Karpas-422 (cell line): ENCODE measurements at places on chromosomes 3 and 15. TPM values are rescaled to one million over a fixed set of nuclear protein-coding genes. Genes with fewer than 3 reads are reported as not detected.

Gene RTP4
- 1.8 and 3.4 TPM in 2 replicates for total RNA-seq

Gene TGM4
- not detected in 2 replicates for total RNA-seq

Gene AMOTL2
- total RNA-seq, result not detected in 2 replicates

Gene VGLL4
- total RNA-seq, result 125 and 152 TPM in 2 replicates

Gene AGBL1
- total RNA-seq, result not detected in 2 replicates

Gene EXD1
- not detected in 2 replicates for total RNA-seq

Gene APH1B
- total RNA-seq, result 21.4 and 34.8 TPM in 2 replicates

Gene TMC3
- not detected in 2 replicates for total RNA-seq

Gene SCG5
- total RNA-seq, result 0.83 and 1.8 TPM in 2 replicates

Gene THAP10
- not detected in 2 replicates for total RNA-seq

Gene PIERCE2
- total RNA-seq, result 6.9 and 12.4 TPM in 2 replicates

Gene ZPLD1
- total RNA-seq, result not detected in 2 replicates

Gene GALNT15
- total RNA-seq, result not detected in 2 replicates

Gene TLR9
- 7.4 and 26.5 TPM in 2 replicates for total RNA-seq

Gene MKRN3
- total RNA-seq, result 10.5 and 17.2 TPM in 2 replicates

DNA sequence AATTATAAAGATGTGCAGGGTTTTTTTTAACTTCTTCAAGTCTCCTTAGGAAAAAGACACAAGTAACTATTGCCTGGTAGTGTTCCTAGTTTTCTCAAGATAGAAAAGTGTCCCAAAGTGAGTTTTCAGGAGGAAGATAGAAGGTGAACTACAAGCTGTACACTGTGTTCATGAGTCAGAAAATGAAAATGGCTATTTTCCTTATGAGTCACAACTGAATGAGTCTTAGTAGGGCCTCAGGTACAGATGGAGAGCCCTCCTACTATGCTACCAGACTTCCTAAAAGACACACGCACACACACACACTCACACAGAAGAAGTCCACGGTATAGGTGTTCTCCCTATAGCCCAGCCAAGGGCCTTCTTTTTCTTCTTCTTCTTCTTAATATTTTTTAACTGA lies 3.1 kb downstream of the MYO1E start:
- DNase-seq, result no peak

DNA sequence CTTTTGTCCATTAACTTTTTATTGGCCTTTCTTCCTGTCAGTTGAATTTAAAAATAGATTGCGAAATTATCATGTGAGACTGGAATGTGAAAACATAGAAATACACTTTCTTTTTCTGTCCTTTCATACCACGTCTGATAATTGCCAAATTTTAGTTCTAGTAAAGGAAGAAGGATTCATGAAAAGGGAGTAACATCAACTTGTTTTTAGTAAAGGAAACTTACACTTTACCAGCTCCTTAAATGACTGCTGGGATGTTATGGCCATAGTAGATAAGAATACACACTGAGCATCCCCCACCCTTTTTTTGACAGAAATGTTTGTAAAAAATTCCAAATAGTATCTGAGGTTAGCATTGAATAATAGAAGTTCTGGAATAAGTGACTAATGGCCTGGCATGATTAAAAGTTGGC lies 137.9 kb downstream of the NEO1 start:
- no peak for DNase-seq

DNA sequence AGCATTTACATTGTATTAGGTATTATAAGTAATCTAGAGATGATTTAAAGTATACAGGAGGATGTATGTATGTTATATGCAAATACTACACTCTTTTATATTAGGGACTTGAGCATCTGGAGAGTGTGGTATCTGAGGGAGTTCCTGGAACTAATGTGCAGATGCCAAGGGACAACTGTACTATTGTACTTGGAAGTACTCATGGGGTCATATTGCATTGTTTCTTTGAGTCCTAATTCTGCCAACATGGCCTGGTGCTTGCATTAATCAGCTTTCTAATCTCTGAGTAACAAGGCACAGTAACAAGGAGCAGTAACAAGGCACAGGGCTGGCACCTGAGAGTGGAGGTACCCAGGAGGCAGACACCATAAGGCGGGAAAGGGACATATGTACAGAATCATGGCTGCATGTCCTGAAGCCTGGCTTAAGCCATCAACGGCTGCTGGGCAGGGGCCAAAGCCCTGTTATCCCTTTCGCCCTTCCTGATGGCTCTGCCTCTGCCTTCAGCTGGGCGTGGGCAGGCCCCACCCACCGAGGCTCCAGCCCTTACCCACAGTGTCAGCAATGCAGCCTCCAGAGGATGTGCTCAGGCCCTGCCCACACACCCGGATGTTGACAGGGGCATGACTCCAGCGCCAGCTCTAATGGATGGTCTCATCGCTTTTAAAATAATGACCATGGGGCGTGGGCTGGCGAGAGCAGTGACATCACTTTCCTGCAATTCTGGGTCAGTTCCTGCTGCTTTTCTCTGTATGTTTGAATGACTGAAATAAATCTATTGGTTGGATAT lies 22.9 kb downstream of the CEMIP start:
- DNase-seq, result no peak

DNA sequence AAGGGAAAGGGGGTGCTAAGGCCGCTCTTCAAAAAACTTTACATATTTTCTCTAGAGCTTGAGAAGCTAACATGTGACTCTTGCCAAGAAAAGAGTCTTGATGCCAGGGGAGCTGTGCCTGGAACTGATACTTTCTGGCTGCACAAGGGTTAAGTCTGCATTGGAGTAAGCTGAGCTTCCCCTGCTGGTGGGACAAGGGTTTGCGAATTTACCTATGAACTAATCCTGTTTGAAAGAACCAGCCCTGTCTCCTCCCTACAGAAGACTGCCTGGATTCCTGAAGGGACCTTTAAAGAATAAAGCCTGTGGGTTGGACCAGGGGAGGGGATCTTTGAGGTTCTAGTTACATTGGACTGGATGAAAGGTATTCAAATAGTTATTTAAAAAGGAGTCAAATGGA lies 58.3 kb upstream of the EPHA3 start:
- no peak for DNase-seq

GRCh38 chr3:94862703-94863102 lies 799.8 kb downstream of the NSUN3 start:
- peak; percentile 68 for DNase-seq

DNA sequence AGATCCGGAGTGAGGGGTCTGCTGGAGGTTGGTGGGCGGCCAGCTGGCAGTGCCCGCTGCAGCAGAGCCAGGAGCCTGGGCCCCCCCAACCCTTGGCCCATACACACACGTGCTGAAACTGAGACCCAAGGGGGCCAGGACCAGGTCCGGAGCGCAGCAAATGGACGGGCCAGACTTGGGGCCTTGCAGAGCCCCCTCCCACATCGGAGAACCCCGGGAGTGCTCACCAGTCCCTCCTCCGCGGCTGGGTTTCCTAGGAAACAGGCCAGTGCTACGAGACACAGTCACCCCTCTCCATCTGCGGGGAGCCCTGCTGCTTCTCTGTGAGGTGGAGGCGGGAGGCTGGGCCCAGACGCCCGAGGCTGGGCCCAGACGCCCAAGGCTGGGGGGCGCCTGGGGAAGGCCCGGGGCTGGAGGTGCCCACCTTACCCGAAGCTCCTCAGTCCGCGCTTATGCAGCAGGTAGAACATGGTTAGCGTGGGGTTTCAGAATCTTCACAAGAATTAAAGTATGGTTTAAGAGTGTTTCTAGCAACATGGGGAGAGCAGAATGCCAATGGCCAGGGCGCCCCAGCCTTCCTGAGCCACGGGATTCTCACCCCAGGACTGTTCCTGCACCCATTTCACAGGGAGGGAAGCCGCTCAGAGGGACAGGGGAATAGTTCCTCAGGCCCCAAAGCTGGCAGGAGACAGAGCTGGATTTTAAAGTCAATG lies 135.0 kb upstream of the PRR20G start:
- DNase-seq, result no peak

GRCh38 chr3:127848131-127849129 lies 26.1 kb upstream of the MGLL start:
- DNase-seq, result no peak

DNA sequence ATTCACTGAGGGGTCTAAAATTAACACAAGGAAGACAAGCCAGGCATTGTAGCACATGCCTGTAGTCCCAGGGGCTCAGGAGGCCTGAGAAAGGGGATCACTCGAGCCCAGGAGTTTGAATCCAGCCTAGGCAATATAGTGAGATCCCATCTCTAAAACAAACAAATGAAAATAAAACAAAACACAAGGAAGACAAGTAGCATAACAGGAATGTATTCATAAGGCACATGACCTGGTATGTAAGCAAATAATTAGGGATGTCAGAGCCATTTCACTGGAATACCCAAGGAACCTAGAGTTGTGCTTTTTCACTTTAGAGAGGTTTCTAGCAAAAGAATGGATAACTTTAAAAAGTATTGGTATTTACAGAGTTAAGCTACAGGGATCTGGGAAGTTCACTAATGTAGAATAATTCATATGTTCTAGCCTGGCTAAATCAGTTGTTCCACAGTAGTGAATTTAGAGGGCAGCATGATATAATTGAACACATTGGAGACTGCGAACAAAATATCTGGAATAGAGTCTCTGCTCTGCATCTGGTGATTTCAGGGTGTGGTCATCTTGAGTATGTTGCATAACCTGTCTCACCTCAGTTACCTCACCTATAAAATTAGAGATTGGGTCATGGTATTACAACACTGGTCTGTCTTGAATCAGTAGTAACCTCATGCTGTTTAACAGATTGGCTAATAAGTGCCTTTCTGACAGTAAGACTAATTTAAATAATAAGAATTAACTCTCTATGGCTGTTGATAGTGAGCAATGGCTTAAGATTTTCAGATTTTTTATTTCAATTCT lies 9.3 kb downstream of the GRAMD1C start:
- no peak for DNase-seq

GRCh38 chr3:64940596-64941348 lies 253.0 kb upstream of the ADAMTS9 start:
- no peak for DNase-seq

DNA sequence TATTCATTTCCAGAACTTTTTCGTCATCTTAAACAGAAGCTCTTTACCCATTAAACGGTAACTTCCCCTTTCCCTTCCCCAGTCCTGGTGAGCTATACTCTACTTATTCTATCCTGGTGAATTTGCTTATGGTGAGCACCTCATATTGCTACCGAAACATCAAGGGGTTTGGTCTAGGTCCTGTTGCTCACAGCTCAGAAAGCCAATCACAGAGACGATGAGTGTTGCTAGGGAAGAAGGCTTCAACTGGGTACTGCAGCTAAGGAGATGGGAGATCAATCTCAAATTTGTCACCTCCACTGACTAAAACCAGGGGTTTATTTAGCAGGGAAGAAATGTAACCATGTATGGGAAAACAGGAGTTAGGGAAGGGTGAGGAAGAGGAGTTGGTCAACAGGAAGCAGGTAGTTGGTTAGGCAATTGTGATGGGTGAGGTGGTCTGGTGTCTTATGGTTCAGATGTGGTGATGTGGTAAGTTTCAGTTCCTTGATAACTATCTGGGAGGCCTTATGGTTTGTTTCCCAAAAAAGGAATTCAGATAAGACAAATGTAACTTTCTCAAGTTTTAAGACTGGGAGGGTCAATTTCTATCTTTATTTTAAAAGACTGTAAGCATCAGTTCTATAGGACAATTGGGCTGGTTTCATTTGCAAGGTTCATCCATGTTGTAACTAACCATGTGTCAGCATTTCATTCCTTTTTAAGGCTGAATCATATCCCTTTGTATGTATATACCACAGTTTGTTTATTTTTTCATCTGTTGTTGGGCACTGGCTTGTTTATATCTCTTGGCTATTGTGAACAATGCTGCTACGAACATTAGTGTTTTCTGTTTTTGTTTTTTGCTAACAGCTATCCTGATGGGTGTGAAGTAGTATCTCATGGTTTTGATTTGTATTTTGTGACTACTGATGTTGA lies 24.3 kb downstream of the ARHGAP11B start:
- DNase-seq, result no peak

DNA sequence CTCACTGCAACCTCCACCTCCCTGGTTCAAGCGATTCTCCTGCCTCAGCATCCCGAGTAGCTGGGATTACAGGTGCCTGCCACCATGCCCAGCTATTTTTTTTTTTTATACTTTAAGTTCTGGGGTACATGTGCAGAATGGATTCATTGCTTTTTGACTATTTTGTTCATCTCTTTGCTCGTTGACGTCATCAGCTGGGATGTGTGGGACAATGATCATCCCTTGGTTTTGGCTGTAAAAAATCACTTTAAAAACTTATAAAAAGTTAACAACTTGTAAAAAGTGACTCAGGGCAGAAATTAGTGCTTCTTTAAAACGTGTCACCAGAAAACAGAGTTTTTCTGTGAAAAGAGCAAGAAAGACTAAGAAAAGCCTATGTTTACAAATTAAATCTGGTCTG lies 37.8 kb downstream of the IGSF10 start:
- DNase-seq, result no peak

DNA sequence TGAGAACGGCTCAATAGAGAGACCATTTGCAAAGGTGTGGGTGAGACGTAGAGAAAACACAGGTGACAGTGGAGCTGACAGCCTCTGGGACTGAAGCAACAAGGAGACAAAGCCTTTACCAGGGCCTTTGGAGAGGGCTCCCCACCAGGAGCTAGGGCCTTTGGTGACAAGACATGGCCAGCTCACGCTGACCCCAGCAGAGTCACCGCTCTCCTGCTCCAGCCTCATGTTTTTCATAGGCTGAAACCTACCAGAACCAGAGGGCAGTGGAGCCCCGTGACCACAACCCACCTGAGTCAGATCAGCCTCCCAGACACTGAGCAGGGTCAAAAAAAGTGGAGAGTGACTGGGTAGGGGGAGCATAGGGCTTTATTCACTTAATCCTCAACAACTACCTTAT lies 214.7 kb downstream of the SHQ1 start:
- DNase-seq, result no peak

- DNase-seq, result peak; percentile 80
Measured at GRCh38 chr3:19885468-19885867, 48.5 kb downstream of the EFHB start.

GRCh38 chr3:112004669-112005068 lies 5.9 kb downstream of the TAGLN3 start:
- no peak for DNase-seq

DNA sequence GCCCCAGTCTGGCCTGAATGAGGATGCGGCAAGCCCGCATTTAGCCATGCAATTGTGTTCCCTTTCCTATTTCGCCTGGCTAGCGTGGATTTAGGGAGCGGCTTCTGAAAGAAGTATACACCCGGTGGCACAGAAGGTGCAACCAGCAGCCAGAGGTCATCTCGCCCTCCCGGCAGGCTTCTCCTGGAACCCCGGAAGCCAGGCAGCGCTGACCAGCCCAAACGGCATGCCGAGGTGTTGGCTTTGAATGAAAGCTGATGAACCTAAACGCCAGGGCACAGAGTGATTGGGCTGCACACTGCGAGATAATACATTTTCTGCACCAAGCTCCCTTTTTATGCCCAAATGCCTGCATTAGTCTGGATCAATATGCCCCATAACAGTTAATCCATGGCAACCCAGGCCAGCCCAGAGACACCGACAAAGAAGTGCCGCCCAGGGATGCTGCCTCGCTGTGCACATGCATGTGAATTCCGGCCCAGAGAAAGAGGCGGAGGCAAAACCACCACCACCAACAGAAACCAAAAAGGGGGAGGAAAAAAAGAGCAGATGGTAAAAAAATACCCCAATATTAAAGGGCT lies 1.4 kb downstream of the SRGAP3 start:
- DNase-seq, result no peak

- peak; percentile 93 for DNase-seq
Measured at GRCh38 chr15:66851311-66852063, 149.5 kb downstream of the SMAD6 start.

- DNase-seq, result no peak
Measured at GRCh38 chr15:47432826-47433225, 284.5 kb upstream of the SEMA6D start.
